ENCODE measurements at places on chromosomes 5 and 9.

DNA sequence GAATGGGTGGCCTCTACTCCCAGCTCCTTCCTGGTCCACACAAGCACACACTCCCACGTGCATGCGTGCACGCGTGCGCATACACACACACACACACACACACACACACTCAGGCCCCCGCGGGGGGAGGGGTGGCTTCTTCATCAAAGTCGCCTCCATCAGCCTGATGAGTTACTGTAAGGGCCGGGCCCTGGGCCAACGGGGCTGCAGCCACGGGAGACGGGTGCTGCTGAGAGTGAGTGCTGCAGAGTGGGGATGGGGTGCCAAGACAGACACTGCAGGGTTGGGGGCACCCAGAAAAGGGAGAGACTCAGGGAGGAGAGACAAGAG lies 18.1 kb downstream of the CNTFR start:
- no peak for DNase-seq

- no peak for DNase-seq
These were observed 300.8 kb downstream of the DNAH5 start for GRCh38 chr5:13643734-13644133.

GRCh38 chr5:171721464-171721863 lies 64.2 kb upstream of the SMIM23 start:
- no peak for DNase-seq

- no peak for DNase-seq
These were observed 38.6 kb upstream of the PCSK5 start for GRCh38 chr9:75851917-75852316.

Data from substantia nigra (tissue), 51 donors.